Endodermal cell (in vitro differentiated cells): ENCODE measurements at places on chromosomes 2 and 18. TPM values are rescaled to one million over a fixed set of nuclear protein-coding genes. Genes with fewer than 3 reads are reported as not detected.

The LBX2 gene
- 1.3 to 2.3 TPM (median 2.1 TPM) in 3 replicates for total RNA-seq

The REG3A gene
- total RNA-seq: not detected in 2 replicates

The MPP4 gene
- total RNA-seq: not detected in 3 replicates

The NDUFAF7 gene
- total RNA-seq: 29.9 to 41.4 TPM (median 35.2 TPM) in 3 replicates

The ARMC9 gene
- total RNA-seq: 36.5 to 51.5 TPM (median 48.3 TPM) in 3 replicates

The RGPD4 gene
- 0.13 and 0.23 TPM in 2 replicates for total RNA-seq

The TMEM247 gene
- total RNA-seq: not detected in 3 replicates

The DOK6 gene
- total RNA-seq: 3.7 and 5.7 TPM in 2 replicates

DNA sequence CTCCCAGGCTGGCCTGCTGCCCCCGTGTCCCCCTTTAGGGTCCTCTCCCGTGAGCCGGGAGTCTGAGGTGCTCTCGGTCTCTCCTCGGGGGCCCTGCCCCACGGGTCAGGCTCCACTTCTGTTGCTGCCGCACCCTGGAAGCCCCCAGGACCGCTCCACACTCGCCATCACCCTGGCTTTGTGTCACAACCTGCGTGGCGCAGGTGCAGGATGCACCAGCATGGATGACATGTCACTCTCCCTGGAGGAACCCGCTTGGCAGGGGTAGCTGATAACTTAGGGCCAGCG is 10.8 kb upstream of the ARHGEF4 start:
- DNase-seq: peak; percentile 33

GRCh38 chr18:44801781-44802180 is 121.1 kb downstream of the SETBP1 start:
- no peak for DNase-seq

GRCh38 chr2:201715459-201715858 is 17.0 kb upstream of the MPP4 start:
- DNase-seq: peak; percentile 55

- DNase-seq: peak; percentile 98
Observed at GRCh38 chr2:85455552-85456090, 37.1 kb downstream of the SH2D6 start.

DNA sequence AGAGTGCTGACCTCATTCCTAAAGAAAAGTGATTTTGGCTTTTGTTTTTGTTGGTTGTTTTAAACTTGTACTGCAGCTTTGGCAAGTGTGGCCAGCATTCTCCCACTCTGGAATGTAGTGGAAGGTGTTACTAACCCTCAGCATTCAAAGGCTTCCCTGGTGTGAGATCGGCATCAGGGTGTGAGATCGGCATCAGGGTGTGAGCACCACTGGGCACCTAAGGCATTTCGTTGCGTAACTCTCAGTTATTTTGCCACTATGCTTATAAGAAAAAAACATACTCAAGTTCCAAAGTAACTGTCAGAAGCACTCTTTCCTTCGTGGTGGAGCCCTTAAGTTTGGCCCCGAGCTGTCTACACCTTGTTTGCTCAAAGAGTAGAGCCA is 1.7 kb downstream of the CYBRD1 start:
- peak; percentile 80 for DNase-seq

GRCh38 chr2:238407566-238407965 is 19.2 kb upstream of the ASB1 start:
- DNase-seq: no peak

DNA sequence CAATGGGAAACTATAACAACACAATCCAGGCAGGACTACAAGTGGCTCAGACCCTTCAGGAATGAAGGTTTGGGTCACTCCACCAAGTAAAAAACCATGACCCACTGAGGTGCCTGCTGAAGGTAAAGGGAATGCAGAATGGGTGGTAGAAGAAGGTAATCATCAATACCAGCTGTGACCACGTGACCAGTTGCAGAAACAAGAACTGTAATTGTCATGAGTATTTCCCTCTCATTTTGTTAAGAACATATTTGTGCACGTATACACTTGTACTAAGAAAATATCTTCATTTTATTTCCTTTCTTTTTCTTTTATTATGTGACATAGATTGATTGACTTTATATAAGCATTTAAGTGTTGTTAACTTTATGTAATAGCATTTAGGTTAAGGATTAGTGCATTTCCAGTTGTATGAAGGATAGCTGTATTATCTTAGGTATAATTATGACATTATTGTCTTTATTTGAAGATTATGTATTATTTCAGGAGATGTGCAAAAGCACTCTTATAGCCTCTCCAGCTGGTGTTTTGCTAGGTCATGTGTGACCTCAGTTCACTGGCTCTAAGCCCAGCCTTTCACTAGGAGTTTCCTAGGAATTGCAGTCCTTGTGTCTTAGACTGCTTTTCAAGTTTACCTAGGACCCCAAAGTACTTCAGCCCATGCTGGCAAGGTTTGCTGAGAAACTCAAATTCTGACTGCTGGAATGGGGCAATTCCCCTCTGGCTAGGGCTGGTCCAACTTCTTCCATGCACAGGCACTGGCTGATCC is 125.7 kb upstream of the DPP10 start:
- DNase-seq: no peak

DNA sequence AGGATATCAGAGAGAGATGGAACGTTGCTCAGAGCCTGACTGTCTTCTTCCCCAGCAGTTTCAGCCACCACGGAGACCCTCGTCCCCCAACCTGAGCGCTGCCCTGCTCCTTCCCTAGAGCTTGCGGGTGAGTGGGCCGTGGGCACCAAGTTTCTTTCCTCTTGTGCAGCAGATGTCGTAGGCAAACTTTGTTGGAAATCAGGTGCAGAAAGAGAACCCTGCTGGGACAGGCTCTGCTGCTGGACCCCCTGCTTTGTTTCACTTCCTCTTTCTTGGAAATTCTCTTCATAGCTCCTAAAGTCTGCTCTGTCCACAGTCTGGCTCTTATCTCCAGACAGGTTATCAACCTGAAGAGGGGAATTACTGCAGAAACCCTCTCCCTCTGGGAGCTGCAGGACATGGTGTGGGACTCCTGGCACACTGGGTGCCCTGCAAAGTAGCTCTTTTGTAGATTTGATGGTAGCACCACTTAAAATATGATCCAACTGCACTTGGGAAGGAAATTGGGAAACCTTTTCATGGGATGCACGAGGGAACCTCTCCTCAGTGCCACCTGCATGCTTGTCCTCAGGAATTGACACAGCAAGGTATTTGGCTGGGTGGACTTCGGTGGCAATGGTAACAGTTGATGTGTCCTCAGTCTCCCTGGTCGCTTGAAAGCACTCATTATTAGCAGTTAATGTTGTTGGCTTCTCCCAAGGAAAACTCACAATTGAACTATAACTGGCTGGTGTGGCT is 92.2 kb downstream of the ALPK2 start:
- DNase-seq: peak; percentile 32

DNA sequence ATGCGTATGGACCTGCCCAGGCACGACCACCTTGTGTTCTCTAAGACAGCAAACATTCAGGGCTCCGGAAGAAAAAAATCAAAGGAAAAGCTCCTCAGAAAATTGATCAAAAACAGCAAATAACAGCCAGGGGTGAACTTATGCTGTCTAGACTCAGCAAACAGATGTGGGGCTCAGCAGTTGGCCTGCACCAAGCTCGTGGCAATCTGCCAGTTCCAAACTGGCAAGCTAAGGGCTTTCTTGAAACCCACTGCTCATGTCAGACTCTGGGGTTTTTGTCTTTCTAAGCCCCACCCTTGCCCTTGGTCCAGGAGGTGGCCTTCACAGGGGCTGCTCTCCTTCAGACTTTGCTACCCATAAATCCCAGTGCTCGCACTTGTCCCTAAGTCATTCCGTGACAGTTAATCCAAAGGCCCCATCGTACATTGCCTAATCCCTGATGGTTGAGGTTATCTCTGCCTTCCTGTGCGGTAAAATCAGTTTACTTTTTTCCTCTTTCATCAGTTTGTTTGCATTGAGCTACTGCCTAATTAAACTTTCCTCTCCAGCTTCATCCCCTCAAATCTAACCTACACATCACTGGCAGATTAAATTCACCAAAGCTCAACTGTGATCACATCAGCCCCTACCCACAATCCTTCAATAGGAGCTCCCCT is 408.0 kb downstream of the LRATD1 start:
- DNase-seq: no peak

GRCh38 chr2:119068154-119068725 is 90.3 kb downstream of the C1QL2 start:
- no peak for DNase-seq

DNA sequence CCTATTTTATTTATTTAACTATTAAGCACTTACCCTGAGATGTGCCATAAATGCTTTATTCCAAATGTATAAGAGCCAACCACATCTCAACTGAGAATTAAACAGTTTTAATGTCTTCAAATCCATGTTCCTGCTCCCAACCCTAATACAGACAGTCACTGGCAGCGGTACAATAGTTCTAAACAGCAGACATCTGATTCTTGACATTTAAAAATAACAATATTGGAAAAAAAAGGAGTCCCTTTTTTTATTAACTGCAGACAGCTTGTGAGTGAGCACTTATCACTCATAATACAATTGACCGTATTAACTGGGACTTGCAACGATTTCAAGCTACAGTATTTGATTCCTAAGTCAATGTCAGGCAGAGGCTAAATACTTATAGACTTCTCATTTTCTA is 424.6 kb downstream of the TGIF1 start:
- no peak for DNase-seq

- no peak for DNase-seq
Observed at GRCh38 chr2:222713002-222713401, 41.5 kb downstream of the MOGAT1 start.

DNA sequence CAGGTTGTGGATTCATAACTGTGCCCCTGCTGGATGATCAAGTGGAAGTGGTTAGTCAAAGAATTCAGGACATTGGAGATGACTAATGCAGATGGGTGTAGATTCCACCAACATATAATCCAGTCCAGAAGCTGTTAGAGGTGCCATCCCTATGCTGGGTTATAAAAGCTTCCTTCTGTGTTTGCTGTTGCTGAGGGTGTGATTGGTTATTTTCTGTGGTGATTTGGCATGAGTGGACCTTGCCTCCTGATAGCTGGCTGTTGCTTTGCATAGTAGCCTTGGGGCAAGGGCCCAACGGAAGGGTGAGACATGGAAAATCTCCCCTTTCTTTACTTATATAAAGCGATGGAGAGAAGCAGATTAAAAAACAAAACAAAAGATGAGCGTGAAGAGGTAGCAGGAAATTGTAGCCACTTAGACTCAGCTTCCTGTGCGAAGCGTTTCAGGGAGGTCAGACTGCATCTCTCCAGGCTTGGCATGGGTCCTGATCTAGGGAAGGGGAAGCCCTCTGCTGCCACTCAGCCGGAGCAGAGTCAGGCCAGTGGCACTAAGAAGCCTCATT is 190.4 kb downstream of the FMNL2 start:
- no peak for DNase-seq

GRCh38 chr2:222904557-222905258 is 43.9 kb downstream of the ACSL3 start:
- no peak for DNase-seq

DNA sequence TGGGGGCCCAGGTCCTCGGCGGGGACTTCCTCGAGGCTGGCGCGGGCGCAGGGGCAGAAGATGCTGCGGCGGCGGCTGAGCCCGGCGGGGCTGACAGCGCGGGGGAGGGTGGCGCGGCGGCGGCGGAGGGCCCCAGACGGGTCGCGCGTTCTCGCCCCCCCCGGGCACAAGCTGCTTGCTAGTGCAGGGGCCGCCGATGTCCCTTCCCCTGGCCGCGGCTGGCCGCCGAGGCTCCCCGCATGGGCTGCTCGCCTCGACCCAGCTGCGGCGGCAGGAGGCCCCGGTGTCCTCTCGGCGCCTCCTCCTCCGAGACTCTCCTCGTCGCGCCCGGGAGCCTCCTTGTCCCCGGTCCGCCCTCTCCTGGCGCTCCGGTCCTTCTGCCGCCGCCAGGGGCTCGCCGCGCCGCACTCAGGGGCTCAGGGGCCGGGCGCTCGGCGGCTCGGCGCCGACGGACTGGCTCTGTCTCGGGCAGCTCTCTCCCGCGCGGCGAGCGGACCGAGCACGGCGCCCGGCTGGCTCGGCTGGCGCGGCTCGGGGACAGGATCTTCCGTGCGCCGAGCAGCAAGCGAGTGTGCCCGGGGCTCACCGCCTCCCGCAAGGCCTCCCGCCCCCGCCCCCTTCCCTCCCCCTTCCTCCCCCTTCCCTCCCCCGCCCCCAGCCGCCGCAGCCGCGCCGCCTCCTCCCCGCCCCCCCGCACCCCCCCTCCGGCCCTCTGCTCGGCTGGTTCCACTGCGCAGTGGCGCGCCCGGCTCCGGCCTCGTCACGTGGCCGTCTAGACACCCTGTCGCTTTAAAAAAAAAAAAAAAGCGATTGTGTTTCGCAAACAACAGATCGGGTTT is 902 bp upstream of the SMAD7 start:
- DNase-seq: peak; percentile 95

DNA sequence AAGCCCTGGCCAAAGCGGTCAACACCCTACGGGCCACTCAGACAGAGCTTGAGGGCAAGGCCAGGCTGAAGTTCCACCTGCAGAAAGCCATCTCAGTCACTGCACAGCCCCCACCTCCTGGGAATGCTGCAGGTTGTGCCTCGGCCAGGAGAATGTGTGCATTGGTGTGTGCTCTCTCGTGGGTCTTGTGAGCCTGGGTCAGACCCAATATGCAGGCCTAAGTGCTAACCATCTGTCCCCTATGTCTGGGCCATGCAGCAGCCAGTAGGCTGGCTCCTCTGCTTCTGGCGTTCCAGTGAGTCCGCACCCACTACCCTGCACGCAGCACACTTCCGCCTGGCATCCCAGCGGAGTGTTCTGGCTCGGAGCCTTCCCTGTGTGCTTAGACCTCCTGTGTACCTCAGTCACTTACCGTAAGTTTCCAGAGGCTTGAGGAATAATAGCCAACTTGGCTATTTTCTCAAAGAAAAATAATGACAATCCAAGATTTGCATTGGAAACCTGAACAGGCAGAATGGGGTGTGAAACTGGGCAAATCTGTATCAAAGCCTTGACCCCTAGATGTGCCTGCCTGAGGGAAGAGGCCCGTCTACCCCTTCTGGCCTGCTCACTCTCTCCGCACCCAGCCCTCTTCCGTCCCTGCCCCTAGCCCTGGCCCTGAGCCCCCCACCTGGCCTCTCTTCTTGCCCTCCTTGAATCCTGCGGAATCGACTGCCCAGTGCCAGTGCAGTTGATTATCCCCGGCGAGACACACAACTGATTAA is 7.2 kb downstream of the SIX3 start:
- peak; percentile 56 for DNase-seq

GRCh38 chr2:98538280-98539041 is 69.9 kb downstream of the COA5 start:
- DNase-seq: no peak

DNA sequence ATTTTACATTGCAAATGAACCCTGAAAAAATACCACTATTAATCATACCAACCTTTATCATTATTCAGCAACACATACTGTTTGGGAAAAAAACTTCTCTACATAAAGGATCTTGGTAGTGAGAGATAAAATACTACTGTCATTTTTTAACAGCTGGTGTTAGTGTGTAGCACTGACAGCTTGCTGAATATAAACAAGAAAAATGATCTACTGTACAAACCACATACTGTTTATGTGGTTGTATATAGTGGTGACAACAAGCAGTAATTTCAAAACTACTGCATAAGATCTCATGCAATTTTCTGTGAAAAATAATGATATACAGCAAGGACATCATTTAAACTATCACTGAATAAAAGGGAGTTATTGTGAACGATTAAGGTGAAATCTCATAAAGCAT is 601.2 kb downstream of the LRP1B start:
- DNase-seq: no peak

- DNase-seq: peak; percentile 66
Observed at GRCh38 chr2:47002480-47003381, 87.1 kb upstream of the MCFD2 start.

GRCh38 chr18:11154368-11154989 is 5.1 kb upstream of the PIEZO2 start:
- DNase-seq: no peak

GRCh38 chr2:441258-442022 is 153.5 kb upstream of the ALKAL2 start:
- DNase-seq: no peak
